NCI-H1417 (cell line): ENCODE measurements at places on chromosomes 3 and 15.

- DNase-seq: no peak
These were observed 27.0 kb downstream of the PEAK1 start for GRCh38 chr15:77392762-77393470.

DNA sequence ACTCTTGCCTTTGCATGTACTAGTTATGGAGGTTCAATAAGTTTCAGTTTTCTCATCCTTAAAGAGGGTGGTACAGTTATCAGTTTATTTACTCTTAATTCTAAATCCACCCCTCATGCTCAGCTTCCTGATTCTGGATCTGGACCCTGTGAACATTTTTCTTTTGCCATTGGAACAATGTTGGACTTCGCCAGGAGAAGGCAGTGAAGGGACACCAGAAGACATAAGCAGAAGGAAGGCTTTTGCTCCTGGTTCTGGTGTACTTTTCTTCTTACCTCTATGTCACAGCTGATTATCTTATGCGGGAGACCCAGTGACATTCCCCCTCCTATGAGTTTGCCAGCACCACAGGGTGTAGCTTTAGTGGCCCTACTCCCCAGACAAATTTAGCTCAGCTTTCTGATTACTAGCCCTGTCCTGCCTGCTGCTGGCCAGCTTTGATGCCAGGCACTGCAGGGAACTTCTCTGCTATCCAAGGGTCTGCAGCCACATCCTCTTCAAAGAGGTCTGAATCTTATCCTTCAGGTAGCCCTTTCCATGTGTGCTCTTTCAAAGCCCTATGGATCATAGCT is 466.3 kb upstream of the EPHA3 start:
- DNase-seq: no peak

DNA sequence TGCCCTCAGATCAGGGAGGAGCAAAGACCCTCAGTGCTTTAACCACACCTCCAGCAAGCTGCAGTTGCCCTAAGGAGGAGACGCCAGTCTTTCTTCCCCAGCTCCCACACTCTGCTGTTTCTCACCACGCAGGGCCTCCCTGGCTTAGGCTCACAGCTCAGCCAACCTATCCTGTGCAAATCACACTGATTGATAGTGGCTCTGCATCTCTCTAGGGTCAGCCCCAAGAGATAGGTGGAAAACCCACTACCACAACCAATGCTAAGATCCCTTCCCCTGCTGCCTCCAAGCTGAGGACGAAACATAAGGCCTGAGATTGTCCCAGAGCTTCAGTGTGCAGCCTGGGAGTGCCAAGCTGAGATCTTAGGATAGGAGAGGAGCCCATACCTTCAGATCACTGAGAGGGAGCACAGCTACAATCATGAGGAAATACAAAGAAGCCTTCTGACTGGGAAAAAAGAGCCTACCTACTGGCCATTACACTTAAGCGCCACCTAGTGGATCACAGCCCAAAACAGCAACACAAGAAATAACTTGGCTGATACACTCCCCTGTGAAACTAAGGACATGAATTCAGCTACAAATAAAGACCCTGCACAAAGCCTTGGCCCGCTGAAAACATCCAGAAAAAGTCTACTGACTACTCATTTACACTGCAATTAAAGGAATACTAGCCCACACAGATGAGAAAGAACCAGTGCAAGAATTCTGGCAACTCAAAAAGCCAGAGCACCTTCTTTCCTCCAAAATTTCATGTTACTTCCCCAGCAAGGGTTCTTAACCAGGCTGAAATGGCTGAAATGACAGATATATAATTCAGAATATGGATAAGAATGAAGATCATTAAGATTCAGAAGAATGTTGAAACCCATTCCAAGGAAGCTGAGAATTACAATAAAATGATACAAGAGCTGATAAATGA is 271.5 kb upstream of the DCBLD2 start:
- peak; percentile 22 for DNase-seq

DNA sequence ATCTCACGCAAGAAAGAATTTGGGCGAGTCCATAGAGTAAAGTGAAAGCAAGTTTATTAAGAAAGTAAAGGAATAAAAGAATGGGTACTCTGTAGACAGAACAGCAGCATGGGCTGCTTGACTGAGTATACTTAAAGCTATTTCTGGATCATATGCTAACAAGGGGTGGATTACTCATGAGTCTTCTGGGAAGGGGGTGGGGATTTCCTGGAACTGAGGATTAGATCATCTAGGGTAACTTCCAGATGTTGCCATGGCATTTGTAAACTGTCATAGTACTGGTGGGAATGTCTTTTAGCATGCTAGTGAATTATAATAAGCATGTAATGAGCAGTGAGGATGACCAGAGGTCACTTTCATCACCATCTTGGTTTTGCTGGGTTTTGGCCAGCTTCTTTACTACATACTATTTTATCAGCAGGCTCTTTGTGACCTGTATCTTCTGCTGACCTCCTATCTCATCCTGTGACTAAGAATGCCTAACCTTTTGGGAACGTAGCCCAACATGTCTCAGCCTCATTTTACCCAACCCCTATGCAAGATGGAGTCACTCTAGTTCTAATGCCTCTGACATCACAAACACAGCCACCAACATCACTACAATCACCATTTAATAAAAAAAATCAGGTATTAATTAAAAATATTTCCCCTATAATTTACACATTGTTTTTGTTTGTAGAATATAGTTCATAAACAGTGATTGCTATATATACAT is 890.7 kb upstream of the EPHA6 start:
- DNase-seq: no peak

- DNase-seq: no peak
These were observed 3.0 kb downstream of the ADAMTS9 start for GRCh38 chr3:64684715-64685261.

DNA sequence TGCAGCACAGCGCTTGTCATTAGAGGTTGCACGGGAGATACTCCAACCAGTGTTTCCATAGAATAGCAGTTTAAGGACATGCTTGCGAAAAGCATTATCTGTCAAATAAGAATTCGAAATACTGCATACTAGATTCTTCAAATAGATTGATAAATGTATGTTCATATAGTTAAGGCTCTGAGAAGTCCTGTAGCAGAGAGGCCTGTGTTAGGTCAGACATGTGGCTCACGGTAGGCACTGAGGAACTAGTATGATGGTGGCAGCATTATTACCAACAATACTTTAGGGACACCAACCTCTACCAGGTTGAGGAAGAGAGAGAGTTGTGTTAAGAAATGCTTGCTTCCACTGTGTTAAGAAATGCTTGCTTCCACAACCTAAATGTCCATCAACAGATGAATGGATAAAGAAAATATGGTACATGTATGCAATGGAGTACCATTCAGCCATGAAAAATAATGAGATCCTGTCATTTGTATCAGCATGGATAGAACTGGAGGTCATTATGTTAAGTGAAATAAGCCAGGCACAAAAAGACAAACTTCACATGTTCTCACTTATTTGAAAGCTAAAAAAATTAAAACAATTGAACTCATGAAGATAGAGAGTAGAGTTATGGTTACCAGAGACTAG is 14.9 kb downstream of the MTMR14 start:
- no peak for DNase-seq

- no peak for DNase-seq
These were observed 290.6 kb upstream of the TRIM42 start for GRCh38 chr3:140387244-140387643.

- DNase-seq: no peak
These were observed 24.9 kb upstream of the RASGRP1 start for GRCh38 chr15:38589502-38589901.

DNA sequence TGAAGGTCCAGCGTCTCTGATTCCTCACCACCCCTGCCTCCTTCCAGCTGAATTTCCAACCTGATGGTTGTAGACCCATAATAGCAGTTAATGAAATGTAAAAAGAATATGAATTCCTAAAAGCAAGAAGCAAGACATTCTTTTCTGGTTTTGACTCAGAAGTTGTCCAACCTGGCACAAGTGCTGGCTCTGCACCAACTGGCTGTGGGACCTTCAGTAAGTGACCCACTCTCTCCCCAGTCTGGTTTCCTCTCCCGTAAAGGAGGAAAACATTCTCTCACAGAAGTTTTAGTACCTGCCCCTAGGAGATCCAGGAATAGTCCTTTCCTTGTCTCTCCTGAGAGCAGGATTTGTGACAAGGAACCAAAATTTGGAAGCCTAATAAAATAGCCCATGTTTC is 236.9 kb upstream of the TRIM42 start:
- no peak for DNase-seq

DNA sequence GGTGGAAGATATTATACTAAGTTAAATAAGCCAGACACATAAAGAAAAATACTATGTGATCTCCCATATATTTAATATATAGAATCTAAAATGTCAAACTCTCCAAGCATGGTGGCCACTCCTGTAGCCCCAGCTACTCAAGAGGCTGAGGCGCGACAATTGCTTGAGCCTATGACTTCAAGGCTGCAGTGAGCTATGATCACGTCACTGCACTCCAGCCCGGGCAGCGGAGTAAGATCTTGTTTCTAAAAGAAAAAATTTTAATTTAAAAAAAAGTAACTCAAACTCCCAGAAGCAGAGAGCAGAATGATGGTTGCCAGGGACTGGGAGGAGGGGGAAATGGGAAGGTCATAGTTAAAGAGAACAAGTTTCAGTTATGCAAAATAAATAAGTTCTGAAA is 13.3 kb downstream of the RAB27A start:
- DNase-seq: no peak

DNA sequence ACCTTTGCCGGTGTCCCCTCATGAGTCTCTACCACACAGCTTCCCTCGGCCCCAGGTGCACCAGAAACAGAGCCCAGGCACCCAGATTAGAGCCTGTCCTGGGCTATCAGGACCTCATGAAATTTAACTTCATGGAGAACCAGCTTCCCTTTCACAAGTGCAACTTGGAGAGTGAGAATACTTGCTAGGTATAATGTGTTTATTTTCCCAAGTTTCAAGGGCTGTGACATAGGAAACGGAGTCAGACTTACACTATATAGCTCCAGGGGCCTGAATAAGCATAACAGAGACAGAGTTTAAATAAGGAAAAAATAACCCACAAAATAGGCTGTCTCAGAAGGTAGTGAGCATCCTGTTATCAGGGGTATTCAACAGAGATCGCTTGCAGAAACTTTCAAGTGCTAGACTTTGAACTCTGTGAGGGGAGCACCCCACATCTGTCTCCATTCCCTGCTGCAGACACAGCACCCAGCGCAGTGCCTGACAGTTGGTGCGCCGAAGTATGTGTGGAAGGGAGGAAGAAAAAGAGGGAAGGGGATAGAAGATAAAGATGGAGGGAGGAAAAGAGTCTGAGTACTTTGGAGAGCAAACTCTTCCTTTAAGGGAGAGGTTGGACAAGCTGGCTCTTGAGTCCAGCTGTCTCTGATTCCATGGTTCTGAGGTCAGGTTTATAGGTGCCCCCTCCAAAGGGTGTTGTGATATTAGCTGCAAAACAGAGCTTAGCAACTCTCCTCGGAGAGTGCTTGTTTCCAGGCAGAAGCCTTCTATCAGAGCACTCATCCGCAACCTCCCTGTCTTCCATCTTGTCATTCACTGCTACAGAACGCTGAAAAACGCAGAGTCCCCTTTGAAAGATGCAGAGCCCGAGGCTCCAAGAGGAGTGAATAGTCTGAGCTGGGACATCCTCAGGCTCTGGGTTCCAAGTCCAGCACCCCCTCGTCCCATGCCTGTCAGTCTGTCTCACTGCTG is 84.8 kb downstream of the CPN2 start:
- no peak for DNase-seq

DNA sequence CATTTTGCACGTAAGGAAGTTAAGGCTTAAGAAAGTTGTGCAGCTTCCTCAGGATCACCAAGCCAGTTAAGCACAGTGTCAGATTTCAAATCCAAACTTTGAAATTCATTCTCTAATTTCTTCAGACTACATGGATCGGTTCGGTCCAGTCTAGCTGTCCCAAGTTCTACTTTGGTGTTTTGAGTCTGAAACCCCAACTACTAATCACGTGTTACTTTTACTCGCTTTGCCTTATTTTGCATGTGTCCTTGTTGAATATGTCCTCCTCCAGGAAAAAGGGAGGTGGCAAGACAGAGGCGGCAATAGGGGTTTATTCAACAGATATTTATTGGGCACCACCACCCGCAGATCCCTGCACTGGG is 522 bp upstream of the GXYLT2 start:
- DNase-seq: no peak

- DNase-seq: no peak
These were observed 6.5 kb downstream of the DYNC1LI1 start for GRCh38 chr3:32564195-32564594.

- DNase-seq: no peak
These were observed 124.1 kb upstream of the RASGRP1 start for GRCh38 chr15:38688761-38689160.
